Activated naive CD8-positive, alpha-beta T cell treated with anti-CD3 and anti-CD28 coated beads, Interleukin-2, amount 10 ng/mL, durations not matched to agents 7 days and 5 days (primary cell): ENCODE measurements at places on chromosomes 5 and 9.

DNA sequence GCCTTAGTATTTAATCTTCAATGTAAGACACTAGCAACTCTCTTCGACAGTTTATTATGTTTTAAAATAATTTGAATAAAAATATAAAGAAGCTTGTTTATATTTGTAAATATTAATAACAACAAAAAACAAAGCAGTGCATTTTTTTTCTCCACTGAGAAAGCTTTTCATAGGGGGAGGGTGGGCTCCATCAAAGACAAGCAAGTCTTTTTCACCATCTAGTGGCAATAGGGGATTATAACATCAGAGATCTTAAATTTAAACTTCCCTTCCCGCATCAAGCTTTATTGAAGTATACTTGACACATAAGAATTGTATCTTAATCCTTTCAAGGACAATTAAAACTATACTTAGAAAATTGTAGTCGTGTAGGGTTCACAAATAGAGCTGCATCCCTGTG lies 9.3 kb upstream of the OR13F1 start:
- no peak overlapping the region for H3K27ac ChIP-seq
- H3K4me3 ChIP-seq, result no peak overlapping the region
- no peaks in the 10 kb centered on the region for H3K36me3 ChIP-seq

- H3K27ac ChIP-seq, result no peak overlapping the region
- DNase-seq, result no peak
- no peak overlapping the region for H3K4me3 ChIP-seq
- H3K27me3 ChIP-seq, result peaks cover 9% of the 10 kb centered on the region
Observed at GRCh38 chr9:98533866-98534265, 174.9 kb downstream of the GABBR2 start.

DNA sequence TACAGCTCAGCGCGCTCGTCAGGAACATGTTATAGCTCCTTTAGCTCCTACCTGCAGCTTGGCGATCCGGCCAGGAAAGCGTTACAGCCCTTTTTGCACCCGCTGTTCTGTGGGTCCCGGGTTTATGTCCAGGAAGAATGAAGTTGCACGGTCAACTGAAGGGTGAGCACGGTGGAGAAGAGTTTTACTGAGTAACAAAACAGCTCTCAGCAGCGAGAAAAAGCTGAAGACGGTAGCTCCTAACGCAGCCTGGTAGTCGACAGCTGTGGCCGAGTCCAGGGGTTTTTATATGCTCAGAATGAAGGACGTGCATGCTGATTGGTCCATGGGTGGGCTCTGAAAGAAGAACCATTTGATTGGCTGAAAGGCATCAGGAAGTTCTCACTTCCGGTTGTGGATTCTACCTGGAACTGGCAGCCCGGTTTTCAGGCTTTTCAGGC lies 1830.1 kb upstream of the NUDT12 start:
- no peaks in the 10 kb centered on the region for H3K27me3 ChIP-seq
- H3K36me3 ChIP-seq, result no peaks in the 10 kb centered on the region
- H3K4me3 ChIP-seq, result no peak overlapping the region
- H3K27ac ChIP-seq, result no peak overlapping the region
- DNase-seq, result no peak
- H3K4me1 ChIP-seq, result no peaks in the 10 kb centered on the region

GRCh38 chr9:15498246-15498995 lies 12.3 kb downstream of the PSIP1 start:
- DNase-seq, result no peak
- peaks cover 53% of the 10 kb centered on the region for H3K36me3 ChIP-seq
- peaks cover 36% of the 10 kb centered on the region for H3K4me1 ChIP-seq

- peaks cover 2% of the 10 kb centered on the region for H3K4me1 ChIP-seq
- H3K27ac ChIP-seq, result no peak overlapping the region
- no peaks in the 10 kb centered on the region for H3K27me3 ChIP-seq
- DNase-seq, result no peak
- H3K36me3 ChIP-seq, result no peaks in the 10 kb centered on the region
Observed at GRCh38 chr5:155154973-155155372, 141.4 kb downstream of the KIF4B start.

GRCh38 chr5:180284149-180284548 lies 7.7 kb downstream of the MAPK9 start:
- H3K36me3 ChIP-seq, result peaks cover 78% of the 10 kb centered on the region
- no peak overlapping the region for H3K27ac ChIP-seq
- H3K27me3 ChIP-seq, result no peaks in the 10 kb centered on the region

DNA sequence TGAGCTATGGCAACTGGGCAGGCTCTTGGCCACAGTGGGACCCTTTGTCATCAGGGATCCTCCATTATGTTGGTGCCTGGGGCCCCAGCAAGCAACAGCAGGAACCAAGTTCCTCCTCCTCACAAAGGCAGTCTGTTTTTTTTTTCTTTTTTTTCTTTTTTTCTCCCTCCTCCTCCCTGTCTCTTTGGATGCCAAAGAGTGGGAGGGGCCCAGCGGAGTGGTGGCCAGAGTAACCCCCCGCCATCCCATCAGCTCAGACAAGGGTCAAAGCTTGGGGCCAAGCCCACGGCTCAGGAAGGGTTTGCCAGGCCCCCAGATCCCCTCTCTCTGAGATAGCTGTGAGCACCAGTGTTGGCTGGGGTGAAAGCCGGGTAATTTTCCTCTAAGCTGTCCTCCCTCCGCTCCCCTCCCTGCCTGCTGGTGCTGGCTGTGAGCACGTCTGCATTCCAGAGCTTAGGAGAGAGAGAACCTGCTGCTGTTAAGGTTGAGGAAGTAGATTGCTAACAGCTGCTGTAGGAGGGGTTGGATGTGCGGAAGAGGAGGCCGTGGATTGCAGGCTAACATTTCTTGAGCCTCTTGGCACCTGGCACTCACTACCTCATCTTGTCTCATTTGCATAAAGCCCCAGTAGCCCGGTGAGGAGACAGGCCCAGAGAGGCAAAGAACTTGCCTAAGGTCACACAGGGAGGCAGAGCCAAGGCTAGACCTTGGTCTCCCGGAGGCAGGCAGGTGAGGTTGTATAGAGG lies 21.2 kb downstream of the GSN start:
- peaks cover 2% of the 10 kb centered on the region for H3K36me3 ChIP-seq
- no peaks in the 10 kb centered on the region for H3K27me3 ChIP-seq
- H3K4me3 ChIP-seq, result no peak overlapping the region
- peaks cover 6% of the 10 kb centered on the region for H3K4me1 ChIP-seq

GRCh38 chr5:13972029-13972428 lies 27.5 kb upstream of the DNAH5 start:
- no peak for DNase-seq
- H3K36me3 ChIP-seq, result no peaks in the 10 kb centered on the region
- no peaks in the 10 kb centered on the region for H3K4me1 ChIP-seq
- no peaks in the 10 kb centered on the region for H3K27me3 ChIP-seq
- H3K27ac ChIP-seq, result no peak overlapping the region

DNA sequence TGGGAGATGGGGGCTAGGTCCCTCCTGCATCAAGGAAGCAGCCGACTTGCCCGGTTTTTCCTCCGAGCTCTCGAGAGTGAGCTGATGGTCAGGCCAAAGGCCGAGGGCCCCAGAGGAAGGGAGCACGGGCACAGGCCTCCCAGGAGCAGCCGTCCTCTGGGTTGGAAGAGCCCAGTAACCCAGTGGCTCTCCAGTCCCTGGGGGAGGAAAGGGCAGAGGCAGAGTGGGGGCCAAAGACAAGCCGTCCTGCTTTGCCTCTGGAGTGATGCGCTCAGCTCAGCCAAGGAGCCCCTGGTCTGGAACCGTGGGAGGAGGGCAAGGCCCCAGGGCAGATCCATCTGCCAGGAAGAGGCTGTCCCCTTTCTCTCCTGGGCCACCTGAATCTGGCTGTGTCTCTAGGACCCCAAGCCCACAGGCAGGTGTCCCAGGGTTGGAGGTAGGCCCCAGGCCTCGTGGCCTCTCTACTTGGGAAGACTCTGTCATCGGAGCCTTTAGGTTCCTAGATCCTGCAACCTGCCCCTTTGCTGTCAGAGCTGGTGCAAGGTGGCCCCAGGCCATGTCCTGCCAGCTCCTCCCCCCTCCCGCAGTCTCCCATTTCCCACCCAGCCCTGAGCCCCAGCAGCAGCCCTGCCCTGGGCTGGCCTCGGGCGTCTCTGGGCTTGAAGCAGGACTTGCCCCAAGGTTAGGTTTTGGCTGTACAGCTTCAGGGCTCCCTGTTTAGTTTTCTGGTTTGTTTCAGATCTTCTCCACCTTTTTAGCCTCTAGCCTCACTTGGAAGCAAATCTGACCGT lies 224.1 kb downstream of the CACNA1B start:
- no peaks in the 10 kb centered on the region for H3K27me3 ChIP-seq
- no peaks in the 10 kb centered on the region for H3K36me3 ChIP-seq
- H3K4me1 ChIP-seq, result no peaks in the 10 kb centered on the region
- no peak overlapping the region for H3K4me3 ChIP-seq

- peaks cover 60% of the 10 kb centered on the region for H3K36me3 ChIP-seq
- no peaks in the 10 kb centered on the region for H3K27me3 ChIP-seq
- H3K27ac ChIP-seq, result no peak overlapping the region
- peaks cover 5% of the 10 kb centered on the region for H3K4me1 ChIP-seq
Observed at GRCh38 chr9:135941288-135941995, 19.7 kb downstream of the UBAC1 start.

DNA sequence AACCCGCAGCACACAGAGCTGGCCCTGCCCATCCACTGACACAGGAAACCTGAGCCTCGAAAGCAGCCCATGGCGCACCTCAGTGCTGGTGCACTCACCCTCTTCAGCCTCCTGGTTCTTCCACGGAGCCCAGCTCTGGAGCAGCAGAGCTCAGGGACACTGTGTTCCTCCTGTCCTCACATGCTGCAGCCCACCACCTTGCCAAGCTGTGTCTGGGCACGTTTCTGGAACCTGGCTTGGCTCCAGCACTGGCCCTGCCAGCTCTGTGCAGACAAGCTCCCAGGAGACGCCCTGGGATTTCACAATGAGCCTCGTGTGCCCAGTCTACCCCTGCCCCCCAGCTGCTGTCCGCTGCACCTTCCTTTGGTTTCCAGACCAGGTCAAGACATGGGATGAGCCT lies 119.5 kb downstream of the SYK start:
- H3K27ac ChIP-seq, result no peak overlapping the region
- H3K4me1 ChIP-seq, result no peaks in the 10 kb centered on the region
- no peak overlapping the region for H3K4me3 ChIP-seq
- no peaks in the 10 kb centered on the region for H3K36me3 ChIP-seq

GRCh38 chr9:87551772-87552217 lies 54.1 kb downstream of the DAPK1 start:
- DNase-seq, result no peak
- H3K27ac ChIP-seq, result no peak overlapping the region
- no peaks in the 10 kb centered on the region for H3K36me3 ChIP-seq
- no peak overlapping the region for H3K4me3 ChIP-seq

- H3K27ac ChIP-seq, result no peak overlapping the region
- H3K36me3 ChIP-seq, result no peaks in the 10 kb centered on the region
- no peak overlapping the region for H3K4me3 ChIP-seq
Observed at GRCh38 chr5:169424279-169424655, 123.3 kb upstream of the SLIT3 start.

DNA sequence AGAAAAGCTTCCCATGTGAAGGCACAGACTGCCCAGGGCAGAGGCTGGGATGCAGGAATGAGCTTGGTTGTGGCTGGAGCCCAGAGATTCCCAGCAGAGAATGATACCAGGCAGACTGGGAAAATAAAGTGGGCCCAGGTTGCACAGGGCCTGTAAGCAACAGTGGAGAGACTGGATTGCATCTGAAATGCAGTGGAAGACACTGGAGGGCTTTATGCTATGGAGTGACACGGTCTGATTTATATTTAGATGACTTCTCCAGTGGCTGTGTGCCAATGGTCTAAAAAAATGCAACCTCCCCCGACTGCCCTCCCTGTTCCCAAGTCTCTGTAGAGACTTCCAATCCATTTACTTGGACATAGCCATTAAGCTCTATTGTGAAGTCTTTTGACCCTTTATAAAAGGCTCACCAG lies 951.1 kb upstream of the DMAC1 start:
- DNase-seq, result no peak
- H3K4me1 ChIP-seq, result no peaks in the 10 kb centered on the region
- H3K36me3 ChIP-seq, result no peaks in the 10 kb centered on the region
- no peaks in the 10 kb centered on the region for H3K27me3 ChIP-seq

DNA sequence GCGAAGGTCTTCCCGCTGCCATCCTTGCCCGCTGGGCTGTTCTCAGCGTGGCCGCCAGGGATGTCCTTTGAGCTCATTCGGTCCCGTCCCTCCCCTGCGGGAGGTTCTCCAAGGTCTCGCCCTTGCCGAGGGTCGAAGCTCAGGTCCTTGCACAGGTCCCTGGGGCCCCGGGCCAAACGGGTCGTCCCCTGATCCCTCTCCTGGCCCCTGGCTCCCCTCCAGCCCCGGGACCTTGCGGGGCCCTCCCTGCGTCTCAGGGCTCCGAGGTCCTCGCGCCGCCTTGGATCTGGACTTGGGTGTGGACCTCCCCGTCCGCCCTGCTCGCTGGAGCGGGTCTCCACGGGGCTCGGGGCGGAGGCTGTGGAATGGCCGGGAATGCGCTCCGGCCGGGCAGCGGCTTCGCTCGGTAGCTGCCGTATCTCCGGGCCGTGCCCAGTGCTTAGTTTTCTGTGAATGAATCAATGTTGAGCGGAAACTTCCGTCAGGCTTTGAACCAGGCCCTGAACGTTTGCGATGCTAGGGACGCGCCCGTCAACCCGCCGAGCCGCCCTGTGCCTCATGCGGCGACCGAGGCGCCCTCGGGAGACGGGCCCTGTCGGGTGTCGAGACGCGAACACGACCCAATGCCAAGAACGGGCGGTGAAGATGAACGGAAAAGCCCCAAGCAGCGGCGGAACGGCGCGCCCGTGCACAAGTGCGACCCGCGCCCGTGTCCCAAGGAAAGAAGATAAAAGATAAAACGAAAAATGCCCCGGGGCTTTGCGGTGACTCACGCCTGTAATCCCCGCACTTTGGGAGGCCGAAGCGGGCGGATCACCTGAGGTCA lies 780 bp downstream of the RNU6ATAC start:
- H3K27ac ChIP-seq, result no peak overlapping the region
- no peak overlapping the region for H3K4me3 ChIP-seq
- H3K4me1 ChIP-seq, result peaks cover 5% of the 10 kb centered on the region

DNA sequence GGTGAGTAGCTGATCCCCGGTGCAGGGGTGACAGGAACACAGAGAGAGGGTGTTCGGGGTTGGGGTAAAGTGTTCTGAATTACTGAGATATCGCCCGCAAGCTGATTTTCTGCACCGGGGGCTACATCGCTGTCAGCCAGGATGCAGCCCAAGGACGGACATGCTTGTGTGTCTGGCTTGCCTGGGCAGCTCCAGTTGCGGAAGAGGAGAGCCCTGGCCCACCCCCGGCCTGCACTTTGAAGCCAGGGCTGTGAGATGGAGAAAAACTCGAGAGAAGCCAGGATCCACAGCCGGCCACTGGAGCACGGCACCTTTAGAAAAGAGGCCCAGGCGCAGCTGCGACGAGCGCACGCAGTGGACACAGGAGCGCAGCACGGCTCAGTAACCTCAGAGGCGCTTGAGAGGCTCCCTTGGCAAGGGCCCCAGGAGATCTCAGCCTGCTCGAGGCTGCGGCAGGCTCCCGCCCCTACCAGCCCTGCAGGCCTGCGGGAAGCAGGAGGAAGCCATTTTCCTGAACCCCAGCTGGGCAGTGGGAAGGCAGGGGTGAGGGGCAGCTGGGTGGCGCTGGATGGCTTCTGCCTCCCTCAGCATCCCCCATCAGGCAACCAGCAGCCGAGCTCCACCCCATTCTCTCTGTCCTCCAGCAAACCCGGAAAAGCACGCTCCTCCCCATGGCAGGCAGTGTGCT lies 59.2 kb downstream of the C9orf50 start:
- no peaks in the 10 kb centered on the region for H3K4me1 ChIP-seq
- H3K4me3 ChIP-seq, result no peak overlapping the region
- H3K27ac ChIP-seq, result no peak overlapping the region
- peaks cover 4% of the 10 kb centered on the region for H3K27me3 ChIP-seq
- no peak for DNase-seq
- H3K36me3 ChIP-seq, result no peaks in the 10 kb centered on the region

- no peak overlapping the region for H3K27ac ChIP-seq
- H3K27me3 ChIP-seq, result peaks cover 4% of the 10 kb centered on the region
- DNase-seq, result no peak
- H3K36me3 ChIP-seq, result no peaks in the 10 kb centered on the region
- H3K4me1 ChIP-seq, result no peaks in the 10 kb centered on the region
- H3K4me3 ChIP-seq, result no peak overlapping the region
Observed at GRCh38 chr5:135877570-135878155, 18.0 kb downstream of the IL9 start.
